ENCODE measurements at places on chromosomes 6 and 20.

- DNase-seq = no peak
These were observed 9.0 kb upstream of the SLA2 start for GRCh38 chr20:36655004-36655403.

- DNase-seq = no peak
These were observed 119.7 kb downstream of the MAP3K4 start for GRCh38 chr6:161111261-161111660.

GRCh38 chr6:82006027-82006738 lies 241.4 kb downstream of the IBTK start:
- DNase-seq = peak; percentile 65

DNA sequence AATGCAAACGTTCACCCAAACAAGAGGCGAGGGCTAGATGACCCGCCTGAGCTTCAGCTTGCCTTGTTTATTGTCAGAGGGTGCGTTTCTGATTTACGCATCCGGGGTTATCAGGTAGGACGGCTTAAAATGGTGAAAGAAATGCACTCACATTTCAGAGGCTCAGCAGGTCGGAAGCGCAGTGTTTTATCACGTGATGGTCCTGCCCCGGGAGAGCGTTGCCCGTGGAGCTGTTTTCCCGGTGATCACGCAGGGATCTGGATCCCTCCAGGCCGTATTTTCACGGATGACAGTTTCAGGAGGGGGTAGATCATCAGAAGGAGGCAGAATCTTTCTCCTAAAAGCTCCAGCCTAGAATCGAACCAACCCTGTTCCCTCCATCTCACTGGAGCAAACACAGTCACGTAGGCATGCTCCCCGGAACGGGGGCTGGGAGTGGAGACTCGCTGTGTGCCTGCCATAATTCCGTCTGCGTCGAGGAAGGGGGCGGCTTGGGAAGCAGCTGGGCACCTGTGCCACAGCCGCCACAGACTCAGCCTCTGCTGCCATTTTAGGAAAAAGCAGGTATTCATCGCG lies 121.7 kb downstream of the SMOC2 start:
- no peak for DNase-seq

DNA sequence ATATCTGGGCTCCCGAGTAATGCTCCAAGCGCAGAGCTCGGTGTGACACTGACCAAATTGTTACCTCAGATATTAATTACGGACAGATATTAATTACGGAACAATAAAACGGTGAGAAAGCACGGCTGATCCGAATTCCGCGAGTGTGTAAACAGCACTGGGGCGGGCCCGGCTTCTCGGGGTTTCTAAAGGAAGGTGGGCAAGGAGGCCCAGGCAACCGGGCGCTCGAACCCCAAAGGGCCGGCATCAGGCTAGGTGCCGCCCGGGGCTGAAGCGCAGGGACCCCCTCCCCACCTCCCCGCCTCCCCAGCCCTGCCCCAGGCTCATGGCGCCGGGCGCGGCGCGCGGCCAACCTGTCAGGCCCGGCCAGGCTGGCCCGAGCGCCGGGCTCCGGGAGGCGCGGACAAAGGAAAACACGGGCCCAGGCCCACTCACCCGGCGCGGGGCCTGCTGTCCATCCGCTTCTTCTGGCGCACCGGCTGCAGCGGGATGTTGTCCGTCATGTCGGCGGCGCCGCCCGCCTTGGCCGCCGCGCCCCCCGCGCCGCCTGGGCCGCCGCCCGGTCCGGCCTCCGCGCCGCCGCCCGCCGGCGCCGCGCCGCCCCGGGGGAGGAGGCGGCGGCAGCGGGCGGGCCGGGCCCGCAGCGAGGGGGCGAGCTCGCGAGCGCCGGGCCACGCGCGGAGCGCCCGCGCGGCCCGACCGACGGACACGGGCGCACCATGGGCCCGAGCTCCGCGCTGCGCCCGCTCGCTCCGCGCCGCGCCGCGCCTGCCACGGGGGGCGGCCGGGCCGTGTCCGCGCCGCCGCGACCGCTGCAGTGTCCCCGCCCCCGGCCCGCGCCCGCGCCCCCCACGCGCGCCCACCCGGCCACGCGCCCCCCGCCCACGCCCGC lies at the start of gene ATP9A:
ATP9A (minus strand) TSS at position 524 of the 892 bp plus-strand sequence; CDS start at position 503, 21 bp downstream.
- DNase-seq = peak; percentile 34

DNA sequence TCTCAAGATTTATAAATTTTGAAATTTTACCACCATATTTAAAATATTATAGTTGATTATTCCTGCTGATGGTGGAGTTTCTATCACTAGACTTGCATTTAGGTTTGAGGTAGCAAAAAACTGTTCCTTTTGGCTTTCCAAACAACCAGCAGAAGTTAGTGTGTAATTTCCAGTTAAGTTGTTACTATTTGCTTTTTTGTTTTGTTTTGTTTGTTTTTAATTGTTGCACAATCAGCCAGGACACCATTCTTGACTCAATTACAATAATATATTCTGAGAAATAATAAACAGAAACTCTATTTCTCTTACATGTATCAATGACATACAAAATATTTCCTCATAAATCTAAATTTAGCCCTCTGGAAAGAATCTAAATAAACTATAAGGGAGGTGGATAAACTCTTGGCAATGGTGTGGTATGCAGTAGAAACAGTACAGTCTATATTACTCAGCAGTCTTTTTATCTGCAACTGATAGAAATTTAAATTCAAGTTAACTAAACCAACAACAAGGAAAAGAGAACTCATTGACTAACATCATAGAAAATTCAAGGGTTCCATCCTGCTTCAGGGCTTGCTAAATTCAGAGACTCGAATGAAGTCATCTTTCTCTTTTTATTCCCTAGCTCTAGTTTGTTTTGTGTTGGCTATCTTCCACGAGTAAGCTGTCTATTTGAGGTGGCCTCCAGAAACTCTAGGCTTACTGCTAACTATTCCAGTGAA lies 19.4 kb upstream of the COL19A1 start:
- no peak for DNase-seq

- no peak for DNase-seq
These were observed 88.9 kb upstream of the MRPS10 start for GRCh38 chr6:42306439-42307140.

DNA sequence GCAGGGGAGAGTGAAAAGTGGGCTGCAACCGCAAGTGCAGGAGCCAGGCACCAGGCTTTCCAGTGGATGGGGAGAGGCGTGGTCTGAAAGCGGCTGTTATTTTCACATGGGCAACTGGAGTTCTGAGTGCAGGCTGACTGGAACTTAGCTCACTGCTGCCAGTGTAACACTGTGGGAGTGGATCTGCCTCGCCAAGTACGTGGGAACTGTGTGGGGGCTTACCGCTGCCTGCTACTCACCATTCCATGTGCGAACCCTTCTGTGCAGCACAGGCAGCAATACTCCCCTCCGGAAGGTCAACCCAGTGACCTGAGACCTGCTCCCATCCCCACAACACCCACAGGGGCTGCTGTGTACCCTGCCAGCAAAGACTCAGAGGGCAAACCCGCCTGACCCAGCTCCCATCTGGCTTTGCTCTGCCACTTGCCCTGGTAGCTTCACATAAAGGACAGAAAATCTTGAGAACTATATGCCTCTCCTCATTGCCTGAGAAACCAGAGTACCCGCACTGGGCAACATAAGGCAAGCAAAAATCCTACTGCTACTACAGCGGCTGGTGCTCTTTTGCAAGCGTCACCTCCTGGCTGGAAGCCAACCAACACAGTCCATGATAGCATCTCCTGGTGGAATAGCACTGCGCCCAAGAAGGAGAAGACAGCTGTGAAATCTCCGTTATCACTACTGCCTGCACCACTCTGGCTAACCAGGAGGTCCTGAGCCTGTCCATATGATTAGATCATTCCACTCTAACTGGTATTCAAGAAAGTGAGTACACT lies 54.4 kb upstream of the SIRPG start:
- DNase-seq = no peak

DNA sequence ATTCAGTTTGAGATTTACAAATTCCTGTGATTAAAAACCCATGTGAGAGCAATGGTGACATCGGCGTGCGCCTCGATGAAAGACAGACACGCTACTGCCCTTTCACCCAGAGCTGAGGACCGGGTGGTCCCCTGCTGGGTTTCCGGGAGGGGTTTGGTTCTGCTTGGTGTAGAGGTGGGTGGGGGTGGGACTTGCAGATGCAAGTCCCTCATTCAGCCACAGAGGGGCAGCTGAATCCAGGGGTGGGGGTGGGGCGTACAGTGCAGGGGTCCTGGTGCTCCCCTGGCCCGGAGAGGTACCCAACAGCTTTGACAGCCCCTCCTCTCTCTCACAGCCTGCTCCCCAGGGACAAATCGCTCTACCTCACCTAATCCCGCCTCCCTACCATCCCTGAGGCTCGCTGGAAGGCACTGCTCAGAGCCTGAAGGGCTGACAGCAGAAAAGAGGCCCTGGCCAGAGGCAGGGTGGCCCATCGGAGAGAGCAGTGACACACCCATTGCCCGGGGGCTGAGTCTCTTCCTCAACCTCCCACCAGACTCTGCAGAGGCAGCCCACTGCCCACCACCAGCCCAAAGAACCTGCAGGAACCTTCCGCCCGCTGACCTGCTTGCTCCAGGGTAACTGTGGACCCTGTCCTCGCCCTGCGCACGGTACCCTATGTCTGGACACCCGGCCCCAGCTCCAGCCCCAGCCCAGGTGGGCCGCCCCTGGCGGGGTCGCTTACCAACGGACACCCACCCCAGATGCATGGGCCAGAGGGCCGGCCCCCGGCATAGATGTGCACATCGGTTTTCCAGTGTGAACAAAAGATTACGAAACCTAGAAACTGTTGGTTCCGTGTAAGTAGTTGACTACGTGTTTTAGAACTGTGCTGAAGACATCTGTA lies 118.4 kb downstream of the JPH2 start:
- DNase-seq = no peak

DNA sequence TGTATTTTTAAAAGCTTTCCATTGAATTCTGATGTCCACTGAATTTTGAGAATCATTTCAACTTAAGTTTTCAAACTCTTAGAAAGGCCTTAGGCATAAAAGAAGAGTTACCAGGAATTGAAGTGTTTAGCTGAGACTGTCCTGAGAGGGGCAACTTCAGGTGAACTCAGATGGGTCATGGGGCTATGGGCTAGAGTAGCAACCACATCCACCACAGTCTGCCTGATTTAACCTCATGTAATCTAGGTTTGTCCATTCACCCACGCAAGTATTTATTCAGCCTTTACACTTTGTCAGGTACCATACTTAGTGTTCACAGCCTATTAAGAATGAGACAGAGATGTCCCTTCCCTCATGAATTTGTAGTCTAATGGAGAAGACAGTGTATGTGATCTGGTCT lies 501.0 kb downstream of the KIF16B start:
- DNase-seq = no peak

DNA sequence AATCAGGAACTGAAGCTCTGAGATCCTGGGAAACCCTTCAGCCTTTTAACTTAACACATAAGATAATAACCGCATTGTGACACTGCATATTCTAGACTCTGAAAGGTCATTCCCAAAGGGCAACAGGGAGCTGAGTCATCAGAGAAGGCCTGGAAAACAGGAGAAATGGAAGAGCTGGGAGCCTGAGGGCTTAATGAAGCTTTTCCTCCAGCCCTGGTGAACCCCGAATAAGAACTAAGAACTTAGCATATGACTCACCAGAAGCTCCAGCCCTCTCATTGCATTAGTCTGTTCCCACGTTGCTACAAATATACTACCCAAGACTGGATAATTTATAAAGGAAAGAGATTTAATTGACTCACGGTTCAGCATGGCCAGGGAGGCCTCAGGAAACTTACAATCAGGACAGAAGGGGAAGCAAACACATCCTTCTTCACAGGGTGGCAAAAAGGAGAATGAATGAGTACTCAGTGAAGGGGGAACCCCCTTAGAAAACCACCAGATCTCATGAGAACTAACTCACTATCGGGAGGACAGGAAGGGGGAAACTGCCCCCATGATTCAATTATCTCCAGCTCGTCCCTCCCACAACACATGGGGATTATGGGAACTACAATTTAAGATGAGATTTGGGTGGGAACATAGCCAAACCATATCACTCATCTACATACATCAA lies 648.5 kb downstream of the TFAP2A start:
- no peak for DNase-seq

DNA sequence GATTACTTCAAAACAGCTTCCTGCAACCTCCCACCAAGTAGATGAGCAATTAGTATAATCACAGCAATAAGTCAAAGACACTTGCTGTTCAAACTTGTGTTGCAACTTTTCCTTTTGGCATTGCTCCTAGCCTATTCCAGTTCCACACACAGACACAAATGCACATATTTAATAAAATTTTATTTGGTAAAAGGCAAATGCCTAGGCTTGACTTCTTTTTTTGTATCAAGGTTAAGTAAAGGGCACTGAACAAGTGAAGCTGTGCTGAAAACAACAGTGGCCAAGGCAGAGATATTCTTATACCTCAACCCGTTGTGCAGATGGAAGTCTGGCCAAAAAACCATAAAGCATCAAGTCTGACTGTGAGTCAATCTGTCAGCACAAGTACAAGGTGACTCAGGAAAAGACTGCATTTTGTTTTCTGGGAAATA lies 708.4 kb upstream of the CITED2 start:
- DNase-seq = no peak

DNA sequence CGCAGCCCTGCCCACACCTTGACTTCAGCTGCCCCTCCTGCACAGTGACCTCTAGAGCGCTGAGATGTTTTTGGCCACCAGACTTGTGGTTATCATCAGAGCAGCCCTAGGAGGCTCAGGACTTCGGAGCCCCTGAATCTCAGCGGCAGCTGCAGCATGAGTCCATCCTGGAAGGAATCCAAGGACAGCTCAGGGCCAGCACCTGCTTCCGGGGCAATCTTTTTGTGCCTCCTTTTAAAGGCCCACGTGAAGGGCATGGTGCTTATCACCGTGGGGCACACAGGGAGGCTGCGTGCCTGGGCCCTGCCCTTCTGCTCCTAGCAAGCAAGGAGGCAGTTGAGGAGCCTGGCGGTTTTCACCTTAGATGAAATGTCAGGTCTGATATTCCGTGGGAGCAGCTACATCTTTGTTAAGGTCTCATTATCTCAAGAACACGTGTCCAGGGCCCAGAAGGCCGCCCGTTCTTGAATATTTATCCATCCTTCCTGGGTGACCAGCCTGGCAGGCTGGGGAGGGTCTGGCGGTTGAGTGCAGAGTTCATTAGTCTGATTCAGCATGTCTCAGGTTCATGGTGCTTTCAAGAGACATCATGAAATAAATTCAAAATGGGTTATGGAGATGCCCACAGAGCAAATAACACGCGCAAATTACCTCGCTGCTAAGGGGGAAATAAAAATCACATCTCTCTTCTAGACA lies 392.4 kb downstream of the TAF4 start:
- DNase-seq = no peak

- DNase-seq = no peak
These were observed 262.1 kb downstream of the HACE1 start for GRCh38 chr6:104597541-104598050.

DNA sequence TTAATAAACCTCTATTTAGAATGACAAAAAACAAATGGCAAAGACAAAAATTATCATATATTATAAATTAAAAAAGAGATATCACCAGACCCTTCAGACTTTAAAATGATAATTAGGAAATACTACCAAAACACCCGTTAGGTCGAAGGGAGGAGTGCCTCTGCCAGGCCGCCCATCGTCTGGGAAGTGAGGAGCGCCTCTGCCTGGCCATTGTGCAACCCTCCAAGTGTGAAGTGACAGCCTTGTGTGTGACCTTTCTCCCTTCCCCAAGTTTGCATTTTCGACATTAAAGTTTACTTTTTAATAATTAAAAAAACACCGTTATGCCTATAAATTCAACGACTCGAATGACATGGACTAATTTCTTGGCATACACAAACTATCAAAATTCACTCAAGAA lies 64.5 kb upstream of the TASP1 start:
- no peak for DNase-seq
